ENCODE measurements at places on chromosomes 11 and 22. TPM values are rescaled to one million over a fixed set of nuclear protein-coding genes. Genes with fewer than 3 reads are reported as not detected.

TEX54 gene
- not detected for total RNA-seq

SLC37A2 gene
- 0.15 TPM for total RNA-seq

IRAG1 gene
- 0.05 TPM for total RNA-seq

MCM5 gene
- 75.8 TPM for total RNA-seq

PTPN5 gene
- 0.02 TPM for total RNA-seq

OR5A1 gene
- total RNA-seq: not detected

OR8D1 gene
- total RNA-seq: not detected

JAML gene
- total RNA-seq: not detected

SYCE3 gene
- total RNA-seq: 0.46 TPM

F2 gene
- 2.1 TPM for total RNA-seq

RIMBP3C gene
- total RNA-seq: 0.26 TPM

SLC22A8 gene
- total RNA-seq: not detected

MTMR2 gene
- total RNA-seq: 17.8 TPM

PANX2 gene
- 7.7 TPM for total RNA-seq

KRTAP5-9 gene
- total RNA-seq: 0.12 TPM

OR6Q1 gene
- total RNA-seq: not detected

TMEM191B gene
- 0.26 TPM for total RNA-seq

SLC7A4 gene
- total RNA-seq: not detected

PDE2A gene
- 1.2 TPM for total RNA-seq

HTATIP2 gene
- total RNA-seq: 201 TPM

OVCH2 gene
- total RNA-seq: not detected
